ENCODE measurements at places on chromosomes 1 and 21.
A peak's percentile ranks its signal among the peaks of the same experiment; 100 is the strongest.

GRCh38 chr21:46268371-46268770 lies 17.0 kb downstream of the MCM3AP start:
- DNase-seq: no peak

DNA sequence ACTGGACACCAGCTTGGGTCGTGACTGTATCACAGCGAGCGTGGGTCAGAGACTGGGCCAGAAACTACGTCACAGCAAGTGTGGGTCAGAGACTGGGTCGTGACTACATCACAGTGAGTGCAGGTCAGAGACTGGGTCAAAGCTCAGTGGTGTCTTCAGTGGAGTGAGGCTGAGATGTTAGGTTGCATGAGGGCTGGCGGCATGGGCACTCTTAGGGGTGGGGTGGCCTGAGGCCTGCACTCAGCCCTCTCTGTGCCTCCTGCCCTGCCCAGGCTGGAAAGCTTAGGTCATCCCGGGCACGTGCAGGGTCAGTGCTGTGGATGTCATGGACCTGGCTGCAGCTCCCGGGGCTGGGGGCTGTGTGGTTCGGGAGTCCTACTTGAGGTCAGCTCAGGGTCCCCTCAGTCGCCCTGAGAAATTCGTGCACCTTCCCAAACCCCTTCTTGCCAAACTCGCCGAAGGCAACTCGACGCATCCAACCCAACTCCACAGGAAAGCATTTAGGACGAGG lies 19.0 kb downstream of the CFAP74 start:
- DNase-seq: no peak

GRCh38 chr1:245258271-245258920 lies 103.6 kb downstream of the KIF26B start:
- peak; percentile 29 for DNase-seq

GRCh38 chr1:222995236-222995580 lies 147.8 kb downstream of the TLR5 start:
- DNase-seq: no peak

DNA sequence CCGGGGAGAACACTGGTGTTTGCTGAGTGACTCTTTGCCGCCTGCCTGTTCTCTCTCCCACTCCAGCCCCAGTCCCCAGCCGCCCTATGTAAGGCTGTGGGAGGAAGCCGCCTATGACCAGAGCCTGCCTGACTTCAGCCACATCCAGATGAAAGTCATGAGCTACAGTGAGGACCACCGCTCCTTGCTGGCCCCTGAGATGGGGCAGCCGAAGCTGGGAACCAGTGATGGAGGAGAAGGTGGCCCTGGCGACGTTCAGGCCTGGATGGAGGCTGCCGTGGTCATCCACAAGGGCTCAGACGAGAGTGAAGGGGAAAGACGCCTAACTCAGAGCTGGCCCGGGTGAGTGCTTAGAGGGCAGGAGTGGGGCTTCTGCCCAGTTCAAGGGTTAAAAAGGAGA lies 8.2 kb downstream of the BSND start:
- DNase-seq: no peak

GRCh38 chr1:102420034-102420433 lies 423.3 kb upstream of the OLFM3 start:
- DNase-seq: no peak

- DNase-seq: no peak
Observed at GRCh38 chr1:53116307-53116810, 26.1 kb downstream of the SLC1A7 start.

DNA sequence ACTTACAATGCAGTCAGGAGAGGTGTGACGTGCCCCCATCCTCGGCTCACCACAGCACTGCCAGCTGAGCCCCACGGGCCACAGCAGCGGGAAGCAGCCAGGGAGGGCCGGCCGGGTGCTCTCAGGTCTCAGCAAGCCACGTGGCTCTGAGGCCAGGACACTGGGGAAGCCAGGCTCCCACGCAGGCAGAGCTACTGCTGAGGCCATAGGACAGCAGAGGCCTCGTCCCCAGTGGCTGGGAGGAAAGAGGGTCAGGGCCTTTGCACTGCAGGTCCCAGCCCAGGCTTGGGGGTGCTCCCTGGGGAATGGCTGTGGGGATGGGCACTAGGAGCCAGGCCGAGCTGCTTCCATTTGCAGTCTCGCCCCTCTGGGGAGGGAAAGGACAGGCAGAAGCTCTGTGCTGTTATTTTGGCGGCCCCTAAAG lies 5.8 kb downstream of the LRRC47 start:
- DNase-seq: no peak

DNA sequence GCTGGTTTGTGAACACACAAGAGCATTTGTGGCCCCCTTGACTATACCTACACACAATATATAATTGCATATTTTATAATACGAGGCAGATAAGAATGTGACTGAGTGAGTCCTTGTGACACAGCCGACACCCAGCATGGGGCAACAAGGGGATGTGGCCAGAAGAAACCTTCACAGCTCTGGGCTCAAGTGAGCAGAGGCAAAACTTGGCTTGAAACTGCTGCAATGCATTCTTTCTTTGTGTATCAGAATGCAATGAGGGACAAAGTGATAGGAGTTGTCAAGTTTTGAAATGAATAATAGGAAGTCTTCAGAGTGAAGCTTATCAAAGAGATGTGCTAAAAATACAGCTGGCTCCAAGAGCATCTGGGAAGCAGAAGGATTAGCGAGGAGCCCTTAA lies 124.0 kb upstream of the C8B start:
- no peak for DNase-seq

DNA sequence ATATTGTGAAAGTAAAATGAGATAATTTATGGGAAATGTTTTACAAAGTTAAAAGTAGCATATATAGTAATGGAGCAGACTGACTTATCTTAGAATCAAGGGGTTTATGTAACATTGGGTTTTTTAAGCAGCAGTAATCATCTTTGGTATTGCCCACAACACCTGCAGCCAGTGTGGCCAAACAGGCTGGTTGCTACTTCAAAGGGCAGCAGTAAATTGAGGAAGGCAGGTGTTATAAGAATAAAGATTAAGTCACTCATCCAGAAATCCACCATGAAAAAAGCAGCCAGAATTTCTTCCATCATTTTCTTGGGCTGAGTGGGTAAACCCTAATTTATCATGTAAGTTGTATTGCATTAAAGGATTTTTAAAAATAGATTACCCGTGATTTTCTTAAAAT lies 16.7 kb downstream of the DYNLT5 start:
- DNase-seq: no peak

- no peak for DNase-seq
Observed at GRCh38 chr1:111654839-111655238, 35.2 kb downstream of the RAP1A start.

- DNase-seq: no peak
Observed at GRCh38 chr1:115556236-115556635, 85.5 kb upstream of the VANGL1 start.

GRCh38 chr1:14980621-14981218 lies 172.8 kb upstream of the TMEM51 start:
- no peak for DNase-seq

DNA sequence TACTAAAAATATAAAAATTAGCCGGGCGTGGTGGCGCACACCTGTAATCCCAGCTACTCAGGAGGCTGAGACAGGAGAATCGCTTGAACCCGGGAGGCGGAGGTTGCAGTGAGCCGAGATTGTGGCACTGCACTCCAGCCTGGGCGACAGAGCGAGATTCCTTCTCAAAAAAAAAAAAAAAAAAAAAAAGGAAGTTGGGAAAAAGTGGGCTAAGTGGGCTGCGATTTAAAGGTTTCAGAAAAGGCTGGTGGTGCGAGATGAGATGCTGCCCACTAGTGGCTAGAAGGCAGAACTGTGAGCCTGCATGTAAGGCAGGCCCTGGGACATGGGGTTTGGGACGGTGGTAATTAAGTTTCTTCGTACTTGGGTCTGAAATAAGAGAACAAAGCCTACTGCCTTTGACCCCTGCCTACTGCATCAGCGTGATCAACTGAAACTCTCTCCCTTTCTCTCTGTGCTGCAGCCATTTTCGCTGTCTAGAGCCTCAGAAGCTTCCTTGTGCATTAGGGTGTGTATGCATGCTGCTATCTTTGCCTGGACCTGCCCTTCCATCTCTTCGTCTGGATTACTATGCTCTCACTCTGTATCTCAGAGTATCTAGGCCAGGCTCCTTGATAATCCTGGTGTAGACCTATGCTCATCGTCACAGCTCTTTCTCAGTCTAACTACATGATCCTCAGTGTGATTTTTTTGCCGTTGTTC lies 12.4 kb downstream of the FMOD start:
- DNase-seq: peak; percentile 57

GRCh38 chr1:169098380-169098779 lies 8.1 kb upstream of the ATP1B1 start:
- DNase-seq: no peak

DNA sequence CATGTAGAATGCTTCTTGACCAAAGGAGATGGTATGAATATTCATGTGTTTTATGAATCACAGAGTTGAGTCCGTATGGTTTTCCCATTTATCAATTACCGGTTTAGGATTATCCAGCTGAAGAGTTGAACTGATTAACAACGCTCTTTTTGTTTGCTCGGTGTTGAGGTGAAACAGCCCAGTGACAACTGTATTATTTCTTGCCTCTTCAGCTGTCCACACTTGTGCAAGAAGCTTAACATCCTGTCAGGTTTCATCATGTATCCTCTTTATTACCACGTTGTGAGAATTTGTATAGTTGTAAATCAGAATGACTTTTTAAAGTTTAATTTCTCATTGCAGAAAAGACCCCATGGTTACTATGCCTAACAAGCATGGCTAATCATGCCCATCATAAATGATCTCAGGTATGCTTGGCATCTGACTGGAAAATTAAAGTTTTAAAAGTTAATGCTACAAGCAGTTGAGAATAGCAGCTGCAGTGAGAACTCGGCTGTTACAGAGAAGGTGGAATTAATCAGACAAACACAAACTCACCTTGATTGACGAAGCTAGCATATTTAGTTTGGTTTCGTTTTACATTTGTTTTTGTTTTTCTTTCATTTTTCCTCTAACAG lies 563.2 kb upstream of the ADGRL2 start:
- peak; percentile 47 for DNase-seq

GRCh38 chr1:154265586-154265985 lies 6.8 kb upstream of the HAX1 start:
- DNase-seq: no peak

GRCh38 chr1:25028907-25029599 lies 99.0 kb upstream of the RUNX3 start:
- peak; percentile 42 for DNase-seq

DNA sequence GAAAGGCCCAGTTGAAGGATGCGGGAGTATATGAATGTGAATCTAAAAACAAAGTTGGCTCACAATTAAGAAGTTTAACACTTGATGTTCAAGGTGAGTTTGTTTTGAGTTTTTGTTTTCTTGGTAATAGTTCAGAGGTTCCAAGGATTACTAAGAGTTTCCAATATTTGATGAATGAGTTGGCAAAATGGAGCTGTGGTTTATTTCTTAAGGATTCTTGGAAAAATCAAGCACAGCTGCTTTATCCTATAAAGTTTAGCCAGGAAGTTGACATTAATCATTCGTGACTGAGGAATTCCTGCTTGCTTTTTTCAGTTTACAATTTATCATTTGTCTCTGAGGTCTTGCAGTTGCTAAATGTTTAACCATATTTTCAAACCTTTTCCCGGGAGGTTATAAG lies 15.1 kb downstream of the VCAM1 start:
- no peak for DNase-seq

- no peak for DNase-seq
Observed at GRCh38 chr1:209618756-209619420, 33.3 kb downstream of the LAMB3 start.

- DNase-seq: no peak
Observed at GRCh38 chr1:158124034-158124433, 56.7 kb upstream of the CD1D start.

- no peak for DNase-seq
Observed at GRCh38 chr1:210236840-210237409, 4.3 kb downstream of the SERTAD4 start.

DNA sequence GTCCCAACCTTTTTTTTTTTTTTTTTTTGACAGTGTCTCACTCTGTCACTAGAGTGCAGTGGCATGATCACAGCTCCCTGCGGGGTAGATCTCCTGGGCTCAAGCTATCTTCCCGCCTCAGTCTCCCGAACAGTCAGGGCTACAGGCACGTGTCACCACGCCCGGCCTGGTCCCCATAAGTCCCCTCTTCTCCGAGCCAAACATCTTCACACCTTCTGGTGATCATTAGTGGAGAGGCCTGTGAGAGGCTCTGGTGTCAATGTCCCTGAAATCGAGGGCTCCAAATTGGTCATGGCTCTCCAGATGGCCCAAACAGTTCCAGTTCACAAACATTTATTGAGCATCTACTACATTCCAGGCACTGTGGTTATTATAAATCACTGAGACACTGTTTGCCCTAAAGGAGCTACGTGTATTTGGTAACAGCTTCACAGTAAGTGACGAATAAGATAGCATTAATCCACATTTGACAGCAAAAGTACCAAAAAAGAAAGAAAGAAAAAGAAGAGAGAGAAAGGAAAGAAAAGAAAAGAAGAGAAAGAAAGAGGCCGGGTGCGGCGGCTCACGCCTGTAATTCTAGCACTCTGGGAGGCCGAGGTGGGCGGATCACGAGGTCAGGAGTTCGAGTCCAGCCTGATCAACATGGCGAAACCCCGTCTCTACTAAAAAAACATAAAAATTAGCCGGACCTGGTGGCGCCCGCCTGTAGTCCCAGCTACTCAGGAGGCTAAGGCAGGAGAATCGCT lies 867 bp upstream of the TIMM17A start:
- DNase-seq: no peak

DNA sequence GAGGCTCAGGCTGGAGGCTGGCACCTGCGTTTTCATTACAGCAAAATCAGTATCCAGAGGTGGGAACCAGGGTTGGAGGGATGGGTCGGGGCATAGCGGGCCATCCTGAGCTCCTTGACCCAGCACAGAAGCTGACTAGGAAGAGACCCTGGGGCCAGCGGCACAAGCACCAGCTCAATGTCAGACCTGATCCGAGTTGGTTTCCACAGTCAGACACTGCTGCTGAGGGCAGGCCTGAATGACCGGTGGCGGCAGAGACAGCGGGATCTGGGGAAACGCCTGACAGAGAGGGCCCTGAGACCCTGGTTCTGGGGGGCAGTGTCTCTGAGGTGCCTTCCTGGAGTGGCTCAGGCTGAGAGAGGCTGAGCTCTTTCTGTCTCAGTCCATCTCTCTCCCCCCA lies 162.0 kb upstream of the C1orf174 start:
- no peak for DNase-seq

GRCh38 chr1:248372394-248372793 lies 3.2 kb upstream of the OR2T6 start:
- DNase-seq: no peak

DNA sequence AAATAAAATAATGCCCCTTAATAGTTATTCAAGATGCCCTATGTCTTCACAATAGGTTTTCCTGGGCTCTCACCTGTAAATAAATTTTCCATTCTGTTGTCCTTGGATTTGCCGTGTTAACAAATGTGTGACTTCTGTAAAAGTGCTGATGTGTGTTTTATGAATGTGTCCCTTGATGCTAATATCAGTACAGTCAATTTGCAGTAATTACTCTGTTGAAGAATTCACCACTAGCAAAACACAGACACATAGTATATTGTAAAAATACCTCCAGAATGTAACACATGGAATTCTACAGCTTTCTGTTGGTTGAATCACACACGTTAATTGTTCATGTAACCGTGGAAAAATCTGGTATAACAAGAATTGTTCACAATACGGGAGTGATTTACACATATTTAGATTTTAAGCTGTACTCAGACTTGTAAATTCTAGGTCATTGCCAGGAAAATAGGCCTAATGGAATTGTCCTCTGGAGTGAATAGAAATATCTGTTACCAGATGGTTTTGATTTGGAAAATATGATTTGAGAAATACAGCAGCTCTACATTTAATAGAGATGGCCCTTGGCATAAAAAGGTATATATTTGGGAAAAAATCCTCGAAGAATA lies 36.7 kb upstream of the KCNK2 start:
- no peak for DNase-seq

Measured in HL-60 (cell line).